ENCODE measurements at places on chromosomes 3 and 15.
A peak's percentile ranks its signal among the peaks of the same experiment; 100 is the strongest.

GRCh38 chr3:125310623-125311081, 64.5 kb downstream of the ZNF148 start:
- DNase-seq = peak; percentile 4

- DNase-seq = no peak
These were observed 49.4 kb downstream of the GTF2E1 start for GRCh38 chr3:120791913-120792312.

GRCh38 chr15:42547918-42548248, 710 bp downstream of the LRRC57 start:
- DNase-seq = no peak

GRCh38 chr3:144866476-144866875, 894.9 kb downstream of the DIPK2A start:
- DNase-seq = no peak

DNA sequence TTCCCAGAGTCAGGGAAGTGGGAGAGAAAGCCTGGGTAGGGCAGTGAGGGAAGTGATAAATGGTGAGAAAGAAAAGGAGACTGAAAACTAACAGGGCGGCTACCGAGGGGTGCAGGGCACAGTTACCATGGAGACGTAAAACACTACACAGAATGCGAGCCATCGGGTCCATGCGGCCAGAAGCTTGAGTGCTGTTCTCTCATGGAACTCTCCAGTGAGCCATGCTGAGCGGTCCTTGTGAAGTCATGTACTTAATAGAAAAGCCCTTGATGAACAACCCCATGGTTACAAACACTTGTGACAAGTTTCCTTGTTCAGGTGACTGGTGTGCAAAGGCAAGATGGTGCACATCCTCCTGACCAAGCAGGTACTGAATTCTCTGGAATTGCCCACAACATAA, 3.7 kb upstream of the PLA2G4F start:
- DNase-seq = no peak

DNA sequence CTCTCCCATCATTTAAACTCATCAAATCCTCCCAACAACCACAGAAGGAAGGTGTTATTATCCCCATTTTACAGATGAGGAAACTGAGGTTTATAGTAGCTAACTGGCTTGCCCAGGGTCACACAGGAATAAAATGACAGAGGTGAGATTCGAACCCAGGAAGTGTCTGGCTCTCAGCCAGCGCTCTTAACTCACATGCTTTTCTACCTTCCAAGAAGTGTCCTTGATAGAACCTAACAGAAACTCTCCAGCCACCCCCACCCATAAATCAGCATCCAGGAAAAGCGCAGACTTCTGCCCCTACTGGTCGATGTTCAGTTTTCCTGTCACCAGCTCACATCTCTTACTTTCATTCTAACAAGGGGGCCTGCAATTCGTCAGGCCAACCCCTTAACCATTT, 51.7 kb downstream of the SPATA12 start:
- DNase-seq = no peak

DNA sequence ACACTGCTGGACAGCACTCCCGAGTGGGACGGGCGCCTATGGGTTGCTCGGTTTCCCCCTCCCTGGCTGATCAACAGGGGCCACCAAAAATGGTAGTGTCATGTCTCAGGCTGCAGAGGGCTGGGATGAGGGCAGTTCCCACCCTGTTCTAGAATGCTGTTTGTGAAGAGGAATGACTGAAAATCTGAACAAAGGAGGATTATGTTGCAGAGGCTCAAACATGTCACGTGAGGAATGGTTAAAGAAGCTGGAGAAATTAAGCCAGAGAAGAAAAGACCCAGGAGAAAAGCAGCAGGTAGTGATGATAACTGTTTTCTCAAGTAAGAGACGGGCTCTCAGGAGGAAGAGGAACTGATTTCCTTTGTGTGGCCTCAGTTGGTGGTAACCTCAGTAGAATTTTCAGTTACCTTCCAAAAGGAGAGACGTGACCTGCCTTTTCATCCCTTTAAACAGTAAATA, 10.4 kb downstream of the SPG21 start:
- DNase-seq = no peak

GRCh38 chr3:17707813-17708543, 34.5 kb downstream of the TBC1D5 start:
- DNase-seq = no peak

- no peak for DNase-seq
These were observed 6.5 kb downstream of the KLHL18 start for GRCh38 chr3:47288966-47289910.

GRCh38 chr15:90141646-90142045, 39.4 kb upstream of the IDH2 start:
- DNase-seq = no peak

DNA sequence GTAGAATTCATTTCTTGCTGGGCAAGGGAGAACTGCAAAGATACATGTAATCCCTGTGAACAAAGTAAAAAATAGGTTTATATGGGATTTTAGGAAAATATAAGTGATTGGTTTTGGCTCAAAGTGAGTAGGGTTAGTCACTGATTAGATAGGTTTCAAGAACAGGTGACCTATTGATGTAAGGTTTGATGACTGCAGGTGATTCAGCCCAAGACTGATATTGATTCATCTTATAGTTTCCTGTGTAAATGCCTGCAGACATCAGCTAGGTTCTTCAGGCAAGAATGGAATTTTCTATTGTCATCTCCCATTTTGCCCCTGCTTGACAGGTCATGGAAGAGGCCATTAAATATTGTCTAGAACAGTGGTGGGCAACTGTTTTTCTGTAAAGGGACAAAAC, 23.9 kb upstream of the ARID3B start:
- DNase-seq = no peak

DNA sequence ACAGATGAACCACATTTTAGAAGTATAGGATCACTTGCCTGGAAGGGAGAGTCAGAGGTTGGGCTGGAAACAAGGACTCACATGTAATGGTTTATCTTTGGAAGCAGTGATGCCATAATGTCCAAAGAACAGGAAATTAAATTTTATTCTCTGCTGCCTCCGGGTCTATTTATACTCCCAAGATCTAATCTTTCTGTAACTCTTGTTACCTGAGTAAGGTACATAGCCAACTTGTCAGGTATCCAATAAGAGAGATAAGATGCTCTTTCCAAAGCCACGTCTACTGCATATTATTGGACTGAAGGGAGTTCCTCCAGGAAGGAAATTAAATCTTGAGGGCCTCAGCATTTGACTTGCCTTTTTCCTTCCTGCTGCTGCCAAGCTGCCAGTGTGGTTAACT, 71.0 kb downstream of the CRYGS start:
- no peak for DNase-seq

DNA sequence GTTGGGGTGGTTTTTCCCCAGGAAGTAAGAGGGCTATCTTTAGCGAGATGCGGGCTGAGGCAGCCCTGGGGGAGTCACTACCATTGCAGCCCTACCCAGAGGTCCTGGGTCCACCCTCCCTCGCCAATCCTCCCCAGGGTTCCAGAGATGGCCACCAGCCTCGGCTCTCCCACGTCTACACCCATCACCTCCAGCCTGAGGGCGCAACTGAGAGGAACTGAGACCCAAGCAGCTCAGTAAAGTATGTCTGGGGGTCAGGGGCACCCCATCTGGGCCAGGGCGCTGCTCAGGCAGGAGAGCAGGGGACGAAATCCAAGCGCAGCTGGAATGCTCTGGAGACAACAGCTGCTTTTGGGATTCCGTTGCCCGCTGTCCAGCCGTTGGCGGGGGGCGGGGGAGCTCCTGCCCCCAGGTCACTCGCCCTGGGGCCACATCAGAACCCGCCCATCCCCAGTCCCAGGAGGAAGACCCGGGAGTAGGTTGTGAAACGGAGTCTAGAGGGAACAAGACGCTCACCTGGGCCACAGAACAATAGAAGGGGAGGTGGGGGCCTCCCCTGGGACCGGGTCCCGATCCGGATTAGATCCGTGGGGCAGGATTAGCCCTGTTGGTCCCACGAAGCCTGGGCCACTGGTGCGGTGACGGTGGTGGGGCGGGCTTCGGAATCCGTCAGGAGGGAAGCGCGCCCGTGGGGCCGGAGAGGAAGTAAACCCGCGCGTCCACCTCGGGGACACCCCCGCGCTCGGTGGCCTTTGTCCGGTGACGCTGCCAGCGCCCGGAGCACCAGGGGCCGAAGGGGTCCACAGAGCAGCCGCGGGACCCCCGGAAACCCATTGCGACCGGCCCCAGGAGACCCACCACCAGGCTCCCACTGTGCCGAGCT, 1.4 kb upstream of the NDUFAF3 start:
- DNase-seq = no peak

- no peak for DNase-seq
These were observed 320.0 kb upstream of the RARB start for GRCh38 chr3:25107918-25108617.

DNA sequence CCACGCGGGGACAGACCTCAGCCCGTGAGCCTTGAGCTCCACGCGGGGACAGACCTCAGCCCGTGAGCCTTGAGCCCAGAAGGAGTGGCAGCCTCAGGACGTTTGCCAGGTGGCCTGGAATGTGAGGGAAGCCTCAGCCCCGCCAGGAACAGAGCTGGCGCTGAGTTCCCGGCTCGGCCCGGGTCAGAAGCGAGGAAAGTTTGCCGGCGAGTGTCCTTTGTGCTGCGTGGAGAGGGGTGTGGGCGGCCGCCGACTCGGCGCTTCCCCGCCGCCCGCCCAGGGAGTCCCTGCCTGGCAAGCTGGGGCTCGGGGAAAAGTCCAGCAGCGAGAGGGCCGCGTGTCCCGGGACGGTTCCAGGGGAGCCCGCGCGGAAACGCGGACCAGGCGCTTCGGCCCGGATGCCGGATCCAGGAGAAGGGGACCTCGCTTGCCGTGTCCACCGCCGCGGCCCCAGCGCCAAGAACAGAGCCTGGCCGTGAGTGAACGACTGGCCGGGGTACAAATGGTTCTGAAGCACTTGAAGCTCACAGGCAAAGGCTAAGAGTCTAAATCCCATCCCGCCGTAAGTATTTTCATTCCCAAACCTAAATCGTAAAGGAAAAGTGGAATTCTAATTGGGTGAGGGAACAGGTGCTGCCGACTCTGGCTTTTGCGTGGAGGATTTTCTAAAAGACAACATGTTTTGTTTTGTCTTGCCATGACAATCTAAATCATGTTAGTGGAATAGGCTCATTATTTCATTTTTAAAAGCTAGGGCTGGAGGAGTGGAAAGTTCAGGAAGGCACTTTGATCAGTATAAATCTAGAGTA, 1.7 kb downstream of the LRRN1 start:
- no peak for DNase-seq

DNA sequence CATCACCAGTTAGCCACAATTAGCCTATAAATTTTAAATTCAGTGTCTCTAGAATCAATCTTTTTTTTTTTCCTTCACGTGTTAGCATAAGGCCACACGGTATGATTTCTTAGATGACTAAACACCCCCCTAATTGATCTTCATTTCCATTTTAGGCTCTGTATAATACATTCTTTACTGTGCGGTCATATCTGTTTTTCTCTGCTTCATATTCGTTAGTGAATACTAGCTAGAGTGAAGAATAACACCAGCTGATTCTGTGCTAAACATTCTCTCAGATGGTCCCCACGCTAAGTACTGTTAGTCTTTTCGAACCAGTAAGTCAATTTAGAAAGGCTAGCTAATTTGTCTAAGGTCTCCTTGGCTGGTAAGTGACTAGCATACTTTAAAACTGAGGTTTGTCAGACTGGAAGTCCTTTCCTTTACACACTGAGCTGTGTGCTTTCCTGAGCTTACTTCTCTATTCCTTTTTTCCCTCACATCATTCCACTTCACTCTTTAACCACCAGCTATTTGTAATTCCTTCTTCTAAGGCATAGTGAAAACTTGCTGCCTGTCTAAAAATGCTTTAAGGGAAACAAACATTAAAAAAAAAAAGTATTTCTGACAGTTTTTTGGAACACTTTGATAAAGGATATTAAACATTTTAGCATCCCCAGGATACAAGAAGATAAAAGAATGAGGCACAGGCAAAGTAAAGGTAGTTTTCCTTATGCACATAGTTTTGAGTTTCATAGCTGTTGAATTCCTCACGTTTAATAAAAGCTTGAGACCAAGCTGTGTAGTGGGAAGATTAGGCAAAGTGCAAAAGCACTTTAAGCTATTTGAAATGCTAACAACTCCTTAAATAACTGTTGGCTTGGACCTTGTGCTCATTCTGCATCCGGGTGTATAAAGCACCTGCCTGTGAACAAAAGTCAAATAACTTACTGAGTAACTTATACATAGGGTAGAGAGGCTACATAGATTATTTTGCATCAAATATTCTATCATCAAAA, 17.1 kb downstream of the ZFAND6 start:
- no peak for DNase-seq

DNA sequence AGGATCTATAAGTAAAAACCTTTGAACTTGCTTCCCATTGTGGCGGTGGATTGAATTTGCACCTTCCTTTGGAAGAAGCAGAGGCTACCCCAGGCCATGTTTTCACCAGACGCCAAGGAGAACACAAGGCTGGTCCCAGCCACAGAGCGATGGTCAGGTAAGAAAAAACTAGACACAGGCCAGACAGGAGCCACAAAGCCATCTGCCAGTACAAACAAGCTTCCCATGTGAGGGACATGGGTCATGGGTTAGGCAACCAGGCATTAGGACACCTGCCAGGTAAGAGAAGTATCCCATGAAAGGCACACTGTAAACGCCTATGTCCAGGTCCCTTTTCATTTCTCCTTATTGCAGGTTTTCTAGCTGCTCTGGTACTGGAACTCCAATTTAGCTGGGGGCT, 190.2 kb downstream of the KLF13 start:
- no peak for DNase-seq

GRCh38 chr3:30384546-30385072, 221.8 kb upstream of the TGFBR2 start:
- no peak for DNase-seq

DNA sequence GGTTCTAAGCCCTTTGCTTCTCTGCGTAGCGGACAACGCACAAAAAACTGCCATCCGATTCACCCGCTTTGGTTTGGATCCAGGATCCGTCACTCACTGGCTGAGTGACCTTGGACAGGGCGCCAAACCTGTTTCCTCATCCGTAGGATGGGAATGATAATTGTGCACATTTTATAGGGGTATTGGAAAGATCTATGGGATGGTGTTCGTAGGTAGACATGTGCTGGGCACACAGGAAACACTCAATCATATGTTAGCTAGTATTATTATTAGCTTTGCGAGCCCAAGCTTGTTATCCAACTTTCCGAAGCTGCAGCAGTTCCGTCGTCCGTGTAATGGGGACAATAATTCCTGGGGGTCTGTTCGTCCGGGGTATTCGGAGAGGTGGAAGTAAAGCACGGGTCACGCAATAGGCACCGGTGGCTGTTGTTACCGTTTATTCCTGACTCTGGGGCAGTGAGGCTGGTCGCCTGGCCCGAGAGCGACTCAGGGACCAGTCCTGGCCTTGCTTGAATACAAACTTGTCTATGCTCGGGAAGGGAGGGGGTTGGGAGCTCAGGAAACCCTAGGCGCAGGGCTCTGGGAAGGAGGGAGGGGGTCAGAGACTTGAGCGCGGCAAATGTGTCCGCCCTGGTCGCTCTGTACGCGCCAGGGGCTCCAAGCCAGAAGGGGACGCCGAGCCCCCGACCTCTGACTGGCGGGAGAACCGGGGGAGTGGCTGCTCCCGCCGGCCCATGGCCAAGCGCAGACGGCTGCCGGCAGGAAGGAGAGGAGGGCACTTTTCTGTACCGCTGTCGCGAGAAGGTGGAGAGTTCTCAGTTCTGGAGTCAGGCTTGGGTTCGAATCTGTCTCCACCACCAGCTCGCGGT, 1.3 kb downstream of the SPSB4 start:
- DNase-seq = no peak

GRCh38 chr3:151753846-151754245, 20.1 kb downstream of the AADACL2 start:
- no peak for DNase-seq

Data from activated naive CD4-positive, alpha-beta T cell (primary cell).